ENCODE measurements at places on chromosomes 2 and 18. TPM values are rescaled to one million over a fixed set of nuclear protein-coding genes. Genes with fewer than 3 reads are reported as not detected.

CFC1B gene
- total RNA-seq: not detected

SERPINB2 gene
- 45.2 TPM for total RNA-seq

C2orf78 gene
- total RNA-seq: not detected

HOXD8 gene
- total RNA-seq: 2.8 TPM

ZNF396 gene
- 4.8 TPM for total RNA-seq

CCNT2 gene
- 55.1 TPM for total RNA-seq

AQP12A gene
- total RNA-seq: 0.97 TPM

TXNDC2 gene
- not detected for total RNA-seq

ALPP gene
- 0.27 TPM for total RNA-seq

LIMS1 gene
- 40.9 TPM for total RNA-seq

HJURP gene
- total RNA-seq: 16.7 TPM

ZNF892 gene
- total RNA-seq: 7.2 TPM

UBR3 gene
- 32.5 TPM for total RNA-seq

LIMS4 gene
- total RNA-seq: 1.0 TPM

SLC23A3 gene
- total RNA-seq: 5.5 TPM

ID2 gene
- total RNA-seq: 194 TPM

TM4SF20 gene
- 6.9 TPM for total RNA-seq

CHN1 gene
- total RNA-seq: 11.6 TPM

HOXD3 gene
- total RNA-seq: 25.4 TPM

GAL3ST2 gene
- 0.19 TPM for total RNA-seq

TOGARAM2 gene
- total RNA-seq: 1.6 TPM

ECEL1 gene
- total RNA-seq: 7.8 TPM

STRADB gene
- total RNA-seq: 30.6 TPM

TXNL4A gene
- 103 TPM for total RNA-seq

IL1A gene
- total RNA-seq: 0.60 TPM

TRAF3IP1 gene
- total RNA-seq: 20.9 TPM

SCYGR4 gene
- total RNA-seq: not detected

ATAD2B gene
- total RNA-seq: 25.7 TPM

ANKRD30BL gene
- total RNA-seq: not detected

Measured in type B pancreatic cell (in vitro differentiated cells).